ENCODE measurements at places on chromosomes 7 and 10. TPM values are rescaled to one million over a fixed set of nuclear protein-coding genes. Genes with fewer than 3 reads are reported as not detected.
A peak's percentile ranks its signal among the peaks of the same experiment; 100 is the strongest.

CTTNBP2 gene
- total RNA-seq, result 17.4 TPM

ANKRD22 gene
- not detected for total RNA-seq

CTAGE8 gene
- total RNA-seq, result 1.8 TPM

PGAM1 gene
- 1,352 TPM for total RNA-seq

PRXL2A gene
- total RNA-seq, result 81.4 TPM

SPDYE6 gene
- total RNA-seq, result not detected

PAPOLB gene
- not detected for total RNA-seq

- no peaks in the 10 kb centered on the region for H3K36me3 ChIP-seq
- H3K4me3 ChIP-seq, result no peak overlapping the region
- no peaks in the 10 kb centered on the region for H3K27me3 ChIP-seq
- H3K27ac ChIP-seq, result no peak overlapping the region
- H3K4me1 ChIP-seq, result no peaks in the 10 kb centered on the region
- no peak for DNase-seq
Observed at GRCh38 chr10:61965703-61966395, 64.3 kb downstream of the ARID5B start.

DNA sequence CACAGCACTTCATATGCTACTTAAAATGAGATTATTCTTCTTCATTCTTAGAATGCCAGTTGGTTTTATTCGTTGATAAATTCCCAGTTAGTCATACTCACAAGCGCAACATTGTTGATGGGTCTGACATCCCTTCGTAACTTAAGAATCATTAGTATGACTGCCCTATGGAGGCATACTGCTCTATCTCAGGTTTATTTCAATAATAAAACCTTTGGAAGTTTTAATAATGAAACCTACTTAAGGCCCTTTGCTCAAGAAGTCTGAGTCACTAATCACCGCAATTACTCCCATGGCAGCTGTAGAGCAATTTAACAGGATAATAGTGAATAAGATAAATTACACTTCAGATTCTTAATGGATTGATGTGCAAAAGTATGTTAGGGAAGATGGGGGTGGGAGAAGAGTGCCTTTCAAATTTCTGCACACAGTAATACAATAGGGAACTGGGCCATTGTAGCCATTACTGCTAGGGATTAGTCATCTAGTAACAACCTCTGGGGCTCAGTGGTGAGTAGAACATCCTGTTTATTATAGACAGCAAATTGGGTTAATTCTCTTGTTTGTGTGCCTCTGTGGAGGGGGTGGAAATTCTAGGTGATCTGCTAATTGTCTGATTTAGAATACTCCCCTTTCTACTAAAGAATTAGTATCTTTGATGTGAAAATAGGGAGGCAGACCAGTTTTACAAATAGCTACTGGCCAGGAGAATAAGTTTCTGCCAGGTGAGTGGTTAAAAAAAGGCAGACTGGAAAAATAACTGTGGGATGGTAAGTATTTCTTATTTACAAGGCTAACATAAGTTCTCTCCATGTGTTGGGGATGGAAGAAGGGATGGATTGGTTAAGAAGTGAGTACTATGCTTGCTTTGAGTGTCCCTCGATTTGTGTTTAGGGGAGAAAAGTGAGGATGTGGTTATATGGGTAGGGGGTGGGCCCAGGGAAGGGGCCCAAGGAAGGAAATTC is 74.5 kb upstream of the VKORC1L1 start:
- DNase-seq, result peak; percentile 31
- no peak overlapping the region for H3K4me3 ChIP-seq
- H3K27ac ChIP-seq, result no peak overlapping the region

DNA sequence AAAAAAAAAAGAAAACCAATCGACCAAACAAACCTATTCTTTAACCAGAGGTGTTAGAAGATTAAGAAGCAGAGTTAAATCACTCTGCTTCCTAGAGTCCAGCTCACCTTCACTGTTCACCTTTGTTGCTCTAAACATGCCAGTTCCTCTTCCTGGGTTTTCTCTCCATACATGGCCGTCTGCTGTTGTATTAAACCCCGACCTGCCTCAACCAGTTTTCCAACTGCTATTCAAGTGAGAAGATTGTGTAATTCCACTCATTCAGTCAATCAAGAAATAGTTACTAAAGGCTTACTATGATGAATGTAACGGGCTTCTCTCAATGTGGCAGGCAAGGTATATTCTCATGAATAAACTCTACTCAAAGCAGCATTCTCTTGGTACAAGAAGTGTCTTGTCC is 8.8 kb downstream of the AASS start:
- no peaks in the 10 kb centered on the region for H3K27me3 ChIP-seq
- H3K27ac ChIP-seq, result no peak overlapping the region
- H3K4me3 ChIP-seq, result no peak overlapping the region
- DNase-seq, result no peak

GRCh38 chr10:35927341-35927740 is 285.2 kb upstream of the FZD8 start:
- no peak for DNase-seq
- H3K4me3 ChIP-seq, result no peak overlapping the region
- H3K36me3 ChIP-seq, result no peaks in the 10 kb centered on the region
- H3K27ac ChIP-seq, result no peak overlapping the region

GRCh38 chr7:24902276-24902675 is 77.7 kb downstream of the OSBPL3 start:
- no peaks in the 10 kb centered on the region for H3K4me1 ChIP-seq
- H3K27me3 ChIP-seq, result no peaks in the 10 kb centered on the region
- DNase-seq, result no peak
- H3K36me3 ChIP-seq, result no peaks in the 10 kb centered on the region
- no peak overlapping the region for H3K4me3 ChIP-seq

DNA sequence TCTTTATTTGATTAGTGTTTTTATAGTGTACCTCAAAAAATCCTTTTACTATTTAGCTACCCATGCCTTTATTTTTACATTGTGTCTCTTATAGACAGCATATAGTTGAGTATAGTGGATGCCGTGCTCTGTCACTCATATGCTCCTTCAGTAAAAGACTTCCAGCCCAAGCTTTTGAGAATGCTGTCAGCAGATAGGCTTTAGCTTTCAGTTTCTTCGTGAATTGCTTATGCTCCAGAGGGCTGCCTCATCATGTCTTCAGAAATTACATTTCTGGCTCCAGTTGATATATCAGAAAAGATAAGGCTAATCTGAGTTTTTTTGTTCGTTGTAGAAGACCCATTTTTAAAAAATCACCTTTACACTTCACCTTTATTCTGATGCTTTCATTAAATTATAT is 332.0 kb downstream of the NXPH1 start:
- H3K27ac ChIP-seq, result no peak overlapping the region
- no peak for DNase-seq
- H3K36me3 ChIP-seq, result no peaks in the 10 kb centered on the region
- H3K27me3 ChIP-seq, result no peaks in the 10 kb centered on the region
- H3K4me1 ChIP-seq, result no peaks in the 10 kb centered on the region
- H3K4me3 ChIP-seq, result no peak overlapping the region

DNA sequence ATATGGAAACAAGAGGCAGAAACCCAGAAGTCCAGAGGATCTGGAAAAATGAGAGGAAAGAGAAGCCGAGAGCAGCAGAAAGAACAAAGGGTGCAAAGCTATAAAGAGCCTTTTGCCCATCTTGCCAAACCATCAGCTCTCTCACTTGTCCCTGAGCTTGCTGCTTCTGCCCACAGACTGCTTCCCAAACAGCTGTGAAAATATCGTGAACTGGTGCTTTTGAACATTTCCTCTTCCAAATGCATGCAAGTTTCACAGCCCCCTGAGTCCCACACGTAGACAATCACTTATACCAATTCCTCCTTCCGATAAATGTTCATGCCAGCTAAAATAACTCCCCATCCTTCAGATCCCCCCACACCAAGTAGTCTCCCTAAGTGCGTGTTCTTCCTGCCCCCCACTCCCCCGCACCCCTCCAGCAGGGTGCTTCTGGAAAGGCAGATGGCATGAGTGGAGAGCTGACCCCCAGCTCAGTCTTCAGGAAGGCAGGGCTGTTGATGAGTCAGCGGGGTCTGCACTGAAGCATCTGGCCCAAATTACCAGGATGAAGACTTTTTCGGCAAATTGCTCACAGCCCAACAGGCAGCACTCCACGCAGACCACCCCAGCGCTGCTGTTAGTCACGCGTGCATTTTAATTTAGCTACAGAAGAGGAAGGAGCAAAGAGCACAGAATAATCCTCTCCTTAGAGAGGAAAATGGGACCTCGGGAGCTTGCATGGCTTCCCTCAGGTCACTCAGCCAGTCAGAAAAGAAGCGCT is 76.1 kb upstream of the KCNMA1 start:
- H3K27ac ChIP-seq, result no peak overlapping the region
- H3K4me1 ChIP-seq, result peaks cover 29% of the 10 kb centered on the region
- H3K4me3 ChIP-seq, result no peak overlapping the region
- no peaks in the 10 kb centered on the region for H3K36me3 ChIP-seq
- no peak for DNase-seq

GRCh38 chr10:93995598-93996271 is 2.0 kb downstream of the PLCE1 start:
- peaks cover 29% of the 10 kb centered on the region for H3K4me1 ChIP-seq
- no peaks in the 10 kb centered on the region for H3K36me3 ChIP-seq
- H3K27me3 ChIP-seq, result peaks cover 76% of the 10 kb centered on the region
- DNase-seq, result no peak

- no peaks in the 10 kb centered on the region for H3K36me3 ChIP-seq
- no peaks in the 10 kb centered on the region for H3K27me3 ChIP-seq
- no peak overlapping the region for H3K4me3 ChIP-seq
- no peak overlapping the region for H3K27ac ChIP-seq
Observed at GRCh38 chr7:114255404-114255841, 159.2 kb upstream of the FOXP2 start.

DNA sequence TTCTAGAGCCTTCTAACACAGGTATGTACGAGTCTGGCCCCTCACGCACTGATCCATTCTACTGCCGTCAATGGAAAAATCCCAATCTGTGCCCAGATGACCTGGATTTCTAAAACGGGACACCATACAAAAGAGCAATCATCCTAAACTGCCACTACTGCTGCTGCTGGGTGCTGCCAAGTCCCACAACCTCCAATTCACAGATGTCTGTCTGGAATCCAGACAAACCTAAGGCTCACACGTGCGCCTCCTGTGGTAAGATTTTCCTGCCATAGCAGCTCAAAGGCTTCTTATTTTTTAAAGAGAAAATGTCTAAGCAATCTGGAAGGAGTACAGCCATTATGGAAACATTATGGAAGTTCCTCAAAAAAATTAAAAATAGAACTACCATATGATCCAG is 40.9 kb downstream of the JCAD start:
- no peaks in the 10 kb centered on the region for H3K27me3 ChIP-seq
- H3K4me1 ChIP-seq, result peaks cover 11% of the 10 kb centered on the region
- no peak overlapping the region for H3K4me3 ChIP-seq
- DNase-seq, result no peak
- H3K36me3 ChIP-seq, result no peaks in the 10 kb centered on the region
- no peak overlapping the region for H3K27ac ChIP-seq

- DNase-seq, result no peak
- no peaks in the 10 kb centered on the region for H3K4me1 ChIP-seq
- peaks cover 5% of the 10 kb centered on the region for H3K36me3 ChIP-seq
- H3K4me3 ChIP-seq, result no peak overlapping the region
- no peaks in the 10 kb centered on the region for H3K27me3 ChIP-seq
Observed at GRCh38 chr7:96184783-96185182, 137.1 kb downstream of the SLC25A13 start.

DNA sequence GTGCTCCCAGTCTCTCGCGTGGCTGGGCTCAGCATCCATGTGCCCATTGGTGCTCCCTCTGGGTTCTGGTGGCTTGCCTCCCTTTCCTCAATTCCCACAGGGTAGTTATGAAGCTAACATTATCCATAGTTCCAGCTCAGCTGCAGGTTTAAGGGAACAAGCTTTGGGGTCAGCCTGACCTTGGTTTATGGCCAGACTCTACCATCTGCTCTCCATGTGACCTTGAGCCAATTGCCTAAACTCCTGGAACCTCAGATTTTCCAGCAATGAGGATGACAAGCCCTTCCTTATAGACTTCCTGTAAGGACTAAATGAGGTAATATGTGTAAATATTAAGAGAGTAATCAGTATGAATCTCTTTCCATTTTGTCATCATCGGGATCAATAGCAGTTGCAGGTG is 10.1 kb upstream of the SLC29A3 start:
- H3K27me3 ChIP-seq, result peaks cover 14% of the 10 kb centered on the region
- H3K4me1 ChIP-seq, result no peaks in the 10 kb centered on the region
- H3K27ac ChIP-seq, result no peak overlapping the region
- H3K36me3 ChIP-seq, result no peaks in the 10 kb centered on the region
- H3K4me3 ChIP-seq, result no peak overlapping the region
- DNase-seq, result no peak

DNA sequence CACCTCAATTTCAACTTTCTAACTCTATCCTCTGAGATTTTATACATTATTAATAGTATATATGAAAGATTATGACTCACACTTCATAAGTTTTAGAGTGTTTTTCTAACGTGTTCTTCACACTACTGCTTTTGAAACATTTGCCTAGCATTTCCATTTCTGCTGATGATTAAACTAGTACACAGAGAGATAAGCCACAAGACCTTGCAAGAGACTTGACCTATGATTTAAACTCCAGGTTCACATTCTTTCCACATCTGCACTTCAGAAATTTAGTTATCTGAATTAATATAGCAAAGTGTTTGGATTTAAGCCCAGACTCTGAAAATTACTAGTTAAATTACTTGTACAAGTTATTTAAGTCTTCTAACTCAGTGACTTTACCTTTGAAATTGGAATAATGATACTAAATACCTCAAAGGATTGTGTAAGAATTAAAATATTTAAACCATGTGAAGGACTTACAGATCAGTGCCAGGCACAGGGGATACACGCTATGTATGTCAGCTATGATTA is 66.6 kb downstream of the PCLO start:
- no peaks in the 10 kb centered on the region for H3K27me3 ChIP-seq
- no peaks in the 10 kb centered on the region for H3K4me1 ChIP-seq
- no peak overlapping the region for H3K4me3 ChIP-seq
- no peak overlapping the region for H3K27ac ChIP-seq
- H3K36me3 ChIP-seq, result no peaks in the 10 kb centered on the region

DNA sequence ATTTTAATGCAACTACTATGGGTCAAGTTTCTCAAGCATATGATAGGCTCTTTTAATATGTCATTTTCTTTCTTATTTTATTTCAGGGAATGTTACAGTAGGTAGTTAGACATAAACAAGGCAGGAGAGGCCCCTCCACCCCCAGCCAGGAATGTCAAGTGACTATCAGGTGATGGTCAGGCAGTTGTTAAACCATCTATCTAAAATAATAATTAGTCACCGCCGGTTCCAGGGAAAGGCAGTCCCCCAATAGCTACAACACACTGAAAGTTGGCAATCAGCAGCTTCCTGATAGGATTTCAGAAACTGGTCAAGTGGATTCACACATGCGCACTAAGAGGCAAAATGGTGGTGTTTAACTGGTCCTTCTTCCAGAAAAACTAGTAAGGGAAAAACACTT is 9.3 kb downstream of the OLAH start:
- no peaks in the 10 kb centered on the region for H3K4me1 ChIP-seq
- DNase-seq, result no peak
- H3K27me3 ChIP-seq, result no peaks in the 10 kb centered on the region
- H3K36me3 ChIP-seq, result no peaks in the 10 kb centered on the region
